ENCODE measurements at places on chromosomes 4 and X. TPM values are rescaled to one million over a fixed set of nuclear protein-coding genes. Genes with fewer than 3 reads are reported as not detected.

DNA sequence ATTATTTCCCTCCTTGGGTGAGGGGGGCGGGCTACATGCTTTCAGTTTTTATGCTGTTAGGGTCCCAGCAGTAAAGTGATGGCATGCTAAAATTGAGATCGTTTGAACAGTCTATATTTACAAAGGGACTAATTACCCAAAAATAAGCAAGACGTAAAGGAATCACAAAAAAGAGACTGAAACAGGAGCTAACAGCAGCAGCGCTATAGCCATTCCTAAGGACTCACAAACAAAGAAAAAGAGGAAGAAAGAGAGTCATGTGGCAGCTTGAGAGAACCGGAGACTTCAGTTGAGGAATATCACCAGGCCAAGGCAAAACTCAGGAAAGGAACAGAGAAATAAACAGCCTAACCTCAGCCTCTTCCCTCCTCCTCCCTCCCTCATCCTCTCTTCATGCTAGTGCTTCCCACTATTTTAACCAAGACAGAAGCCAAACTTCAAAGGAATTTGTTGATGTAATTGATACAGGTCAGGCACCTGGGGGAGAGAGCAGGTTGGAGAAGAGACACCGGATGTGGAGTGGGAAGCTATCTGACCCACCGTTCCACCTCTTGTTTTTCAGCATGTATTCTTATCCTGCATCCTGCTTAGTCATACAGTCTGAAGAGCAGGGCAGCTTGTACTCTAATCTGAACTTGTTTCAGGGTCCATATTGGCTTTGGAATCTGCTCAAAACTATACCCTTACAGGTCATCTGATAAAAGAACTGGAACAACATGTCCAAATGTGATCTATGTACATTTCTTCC is 383.7 kb downstream of the NAF1 start:
- DNase-seq, result no peak

GRCh38 chrX:13502590-13502989 is 66.8 kb upstream of the EGFL6 start:
- no peak for DNase-seq

DNA sequence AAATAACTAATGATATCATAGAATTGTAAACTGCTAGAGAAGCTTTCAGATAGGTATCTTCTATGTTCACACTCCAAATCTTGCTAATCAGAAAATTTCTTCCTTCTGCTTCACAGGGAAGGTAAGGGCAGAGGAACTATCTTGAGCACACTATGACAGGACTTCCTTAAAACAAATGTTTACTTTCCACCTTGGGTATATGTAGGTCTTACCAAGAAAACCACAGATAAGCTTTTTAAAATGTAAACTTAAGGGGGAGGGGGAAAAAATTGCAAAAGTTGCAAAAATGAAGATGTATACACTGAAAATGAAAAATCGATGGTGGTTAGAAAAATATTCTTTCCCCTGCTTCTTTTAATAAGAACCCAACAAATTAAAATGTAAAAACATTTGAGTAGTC is 30.9 kb downstream of the YTHDC1 start:
- DNase-seq, result no peak

DNA sequence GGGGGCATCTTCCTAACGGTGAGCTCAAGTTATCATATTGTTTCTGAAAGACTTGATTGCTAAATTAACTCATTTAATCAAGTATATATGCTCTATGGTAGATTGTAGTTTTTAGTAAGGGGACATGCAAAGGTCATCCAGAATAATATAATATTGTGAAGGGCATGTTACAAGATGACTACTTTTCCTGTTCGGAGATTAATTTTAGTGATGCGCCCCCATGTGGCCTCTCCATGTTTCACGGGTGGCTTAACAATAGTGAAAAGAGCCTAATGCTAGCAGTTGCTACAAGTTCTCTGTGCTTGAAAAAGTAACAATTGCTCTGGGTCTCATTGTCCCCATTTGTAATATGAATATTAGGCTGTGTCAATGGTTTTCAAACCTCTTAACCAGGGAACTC is 12.2 kb downstream of the SMPX start:
- DNase-seq, result peak; percentile 36

GRCh38 chrX:112641449-112641848 is 38.3 kb downstream of the LHFPL1 start:
- no peak for DNase-seq

GRCh38 chr4:127781300-127782024 is 660 bp upstream of the HSPA4L start:
- peak; percentile 25 for DNase-seq

- peak; percentile 34 for DNase-seq
Observed at GRCh38 chr4:122099896-122100295, 52.2 kb upstream of the BLTP1 start.

DNA sequence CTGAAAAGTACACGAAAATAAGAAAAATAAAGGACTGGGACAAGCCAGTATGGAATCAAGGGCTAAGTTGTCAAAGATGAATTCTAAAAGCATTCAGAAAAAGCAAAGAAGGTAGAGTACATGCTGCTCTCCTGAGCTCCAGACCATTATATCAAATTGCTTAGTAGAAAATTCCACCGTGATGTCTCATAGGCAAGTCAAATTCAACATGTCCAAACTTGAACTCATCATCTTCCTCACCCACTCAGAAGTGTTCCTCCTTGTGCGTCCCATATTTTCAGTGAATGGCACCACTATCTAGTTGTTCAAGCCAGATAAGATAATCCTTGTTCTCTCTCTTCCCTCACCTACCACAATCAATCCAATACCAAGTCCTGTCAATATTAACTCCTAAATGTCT is 37.5 kb upstream of the IL13RA2 start:
- no peak for DNase-seq

DNA sequence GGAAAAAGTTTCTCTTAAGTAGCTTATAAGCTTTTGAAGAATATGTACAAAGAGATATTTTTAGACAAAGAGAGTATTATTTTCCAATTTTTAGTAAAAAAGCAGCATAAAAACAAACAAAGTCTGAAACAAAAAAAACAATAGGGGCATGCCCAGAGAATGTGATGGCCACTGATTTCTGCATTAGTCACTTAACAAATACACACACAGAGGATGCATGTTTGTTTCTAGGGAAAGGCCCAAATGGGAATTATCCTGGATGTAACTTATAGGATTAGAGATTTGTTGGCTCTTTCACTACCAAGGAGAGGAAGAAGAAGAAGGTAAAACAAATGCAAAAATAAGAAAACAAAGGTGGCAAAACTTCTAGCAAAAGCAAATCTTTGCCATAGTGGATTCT is 95.9 kb upstream of the SCOC start:
- no peak for DNase-seq

DNA sequence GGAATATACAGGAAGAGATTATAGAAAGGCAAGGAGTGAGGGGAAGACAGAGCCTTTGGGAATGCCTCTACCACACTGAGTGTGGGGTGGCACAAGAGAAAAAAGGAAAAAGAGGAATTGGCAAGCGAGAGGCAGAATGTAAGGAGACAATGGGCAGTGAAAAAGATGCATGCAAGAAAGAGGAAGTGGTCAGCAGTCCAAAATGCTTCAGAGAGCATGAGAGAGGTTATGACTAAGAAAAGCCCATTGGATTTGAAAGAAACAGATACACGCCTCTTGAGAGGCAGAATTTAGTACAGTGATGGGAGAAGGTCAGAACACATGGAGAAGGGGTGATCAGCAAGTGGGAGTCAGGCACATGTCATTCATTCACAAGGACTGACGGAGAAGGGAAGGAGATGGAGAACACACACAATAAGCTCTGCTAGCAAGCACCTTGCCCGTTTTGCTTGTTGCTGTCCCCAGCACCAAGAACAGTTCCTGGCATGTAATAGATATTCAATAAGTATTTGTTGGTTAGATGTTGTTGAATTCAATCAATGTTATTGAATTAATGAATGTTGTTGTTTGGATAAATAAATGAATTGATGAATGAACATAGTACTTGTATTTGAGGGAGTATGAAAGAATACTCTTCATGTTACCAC is 6.3 kb downstream of the DCHS2 start:
- peak; percentile 1 for DNase-seq

DNA sequence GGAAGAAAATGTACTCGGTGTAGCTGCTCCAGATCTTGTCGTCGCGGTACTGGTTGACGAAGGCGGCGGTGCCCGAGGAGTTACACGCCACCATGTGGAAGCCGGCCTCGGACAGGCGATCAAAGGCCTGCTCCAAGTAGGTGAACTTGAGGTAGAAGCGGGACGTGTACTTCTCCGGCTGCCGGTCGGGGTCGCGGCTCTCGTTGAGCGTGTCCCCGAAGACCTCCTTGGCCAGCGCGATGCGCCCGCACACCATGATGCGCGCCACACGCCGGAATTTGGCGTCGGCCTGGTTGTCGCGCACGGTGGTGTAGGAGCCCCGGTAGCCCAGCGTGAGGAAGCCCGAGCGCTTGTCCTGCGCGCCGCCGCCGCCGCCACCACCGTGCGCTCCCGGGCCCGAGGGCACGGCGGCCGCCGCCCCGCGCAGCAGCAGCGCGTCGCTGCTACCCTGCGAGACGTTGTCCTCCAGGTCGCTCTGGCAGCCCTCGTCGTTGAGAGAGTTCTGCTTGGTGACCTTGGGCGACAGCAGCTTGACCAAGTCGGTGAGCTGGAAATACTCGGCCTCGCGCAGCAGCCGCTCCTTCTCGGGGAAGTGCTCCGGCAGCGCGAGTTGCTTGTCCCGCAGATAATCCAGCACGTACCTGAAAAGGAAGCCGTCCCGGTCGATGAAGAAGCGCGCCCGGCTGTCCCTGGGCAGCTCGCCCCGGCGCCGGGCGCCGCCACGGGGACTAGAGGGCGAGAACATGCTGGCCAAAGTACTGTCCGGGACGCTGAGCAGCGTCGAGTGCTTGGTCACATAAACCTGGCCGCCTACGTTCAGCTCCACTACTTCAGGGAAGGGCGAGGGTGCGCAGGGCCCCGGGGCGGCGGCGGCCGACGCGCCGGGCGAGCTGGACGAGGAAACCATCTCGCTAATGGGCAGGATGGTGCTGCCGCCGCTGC is 775 bp downstream of the KCTD8 start:
- no peak for DNase-seq

GRCh38 chr4:6172093-6172926 is 28.0 kb downstream of the JAKMIP1 start:
- DNase-seq, result no peak

DNA sequence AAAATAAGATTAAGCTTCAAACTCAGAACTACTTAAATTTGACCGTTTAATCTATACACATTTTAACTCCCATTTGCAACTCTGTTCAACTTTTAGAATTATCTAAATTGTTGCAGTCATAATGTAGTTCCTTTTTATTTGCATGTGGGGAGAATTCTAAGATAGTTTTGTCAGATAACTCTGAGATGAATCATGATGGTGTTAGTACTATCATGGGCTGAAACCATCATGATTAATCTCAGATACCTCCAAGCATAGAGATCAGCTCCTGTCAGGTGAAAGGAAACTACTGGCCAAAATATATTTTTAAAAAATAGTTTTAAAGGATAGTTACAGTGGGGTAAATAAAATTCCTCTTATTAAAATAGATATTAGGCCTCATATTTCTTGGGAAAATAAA is 39.0 kb downstream of the FBXO8 start:
- peak; percentile 13 for DNase-seq

PDZD4 gene
- total RNA-seq, result 8.2 TPM

UGT8 gene
- total RNA-seq, result not detected

SLC2A9 gene
- total RNA-seq, result not detected

OPRPN gene
- total RNA-seq, result not detected

MAGED4 gene
- 6.9 TPM for total RNA-seq

ETFDH gene
- 18.1 TPM for total RNA-seq
